ENCODE measurements at places on chromosomes 7 and 10.
A peak's percentile ranks its signal among the peaks of the same experiment; 100 is the strongest.

DNA sequence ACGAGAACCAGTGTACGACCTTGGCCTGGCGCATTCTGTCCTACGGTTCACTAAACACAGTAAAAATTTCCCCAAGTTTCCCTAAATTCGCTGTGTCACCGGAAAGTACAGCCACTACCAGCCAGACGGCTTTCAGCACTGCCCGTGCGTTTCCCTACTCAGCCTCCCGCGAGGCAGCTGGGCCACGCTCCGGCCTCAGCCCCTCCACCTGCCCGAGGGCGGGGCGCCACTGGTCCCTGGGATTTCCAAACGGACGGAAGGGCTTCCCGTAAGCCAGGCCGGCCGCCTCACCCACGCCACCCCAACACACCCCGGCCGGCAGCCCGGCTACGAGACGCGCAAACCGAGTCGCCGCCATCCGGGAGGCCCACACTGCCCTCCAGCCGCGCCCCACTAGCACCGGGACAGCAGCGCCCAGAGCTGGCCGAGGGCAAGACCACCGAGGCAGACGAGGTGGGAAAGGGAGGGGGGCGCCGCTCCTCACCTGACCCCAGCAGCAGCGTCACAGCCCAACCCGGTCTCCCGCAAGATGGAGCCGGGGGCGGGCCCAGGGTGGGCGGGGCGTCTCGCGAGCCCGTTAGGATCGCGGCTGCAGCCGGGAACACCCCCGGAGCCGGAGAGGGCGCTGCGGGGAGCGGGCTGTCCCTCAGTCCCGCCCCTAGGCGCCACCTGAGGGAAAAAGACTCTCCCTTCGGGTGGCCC lies at the start of gene ANXA7:
ANXA7 (minus strand) TSS at position 531 of the 702 bp plus-strand sequence. CDS start 13,202 bp downstream, outside the sequence.
- peak; percentile 98 for DNase-seq

DNA sequence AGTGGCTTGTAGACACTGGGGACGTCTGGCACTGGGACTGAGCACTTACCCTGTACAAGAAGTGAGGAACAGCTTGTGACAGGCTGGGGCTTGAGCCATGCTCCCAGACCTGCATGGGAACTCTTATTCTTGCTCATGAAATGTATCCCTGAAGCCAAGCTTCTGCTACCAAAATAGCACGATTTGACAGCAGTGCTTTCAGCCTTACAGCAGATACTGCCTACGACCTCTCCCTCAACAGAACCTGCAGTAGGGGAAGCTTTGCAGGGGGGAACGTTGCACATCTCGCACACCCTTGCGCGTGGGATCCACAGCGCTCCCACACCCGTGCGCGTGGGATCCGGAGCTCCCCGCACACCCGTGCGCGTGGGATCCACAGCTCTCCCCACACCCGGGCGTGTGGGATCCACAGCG lies 88.0 kb downstream of the CREM start:
- no peak for DNase-seq

DNA sequence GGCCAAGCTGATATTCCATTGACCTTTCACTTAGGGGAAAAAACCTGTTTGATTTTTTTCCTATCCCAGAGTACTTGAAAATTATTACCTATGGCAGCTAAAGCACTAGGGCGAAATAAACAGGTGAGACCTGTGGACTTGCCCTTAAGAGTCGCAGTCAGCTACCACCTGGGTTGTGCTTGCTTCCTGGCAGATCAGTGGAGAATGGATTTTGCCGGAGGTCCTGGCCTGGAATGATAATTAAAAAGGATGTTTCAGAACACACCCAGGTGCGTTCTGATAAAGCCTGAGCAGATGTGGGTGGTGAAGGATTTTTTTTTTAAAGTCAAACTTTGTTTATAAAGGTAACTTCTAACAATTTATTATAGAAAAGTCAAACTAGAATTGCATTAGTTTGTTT lies 59.1 kb downstream of the AUTS2 start:
- no peak for DNase-seq

DNA sequence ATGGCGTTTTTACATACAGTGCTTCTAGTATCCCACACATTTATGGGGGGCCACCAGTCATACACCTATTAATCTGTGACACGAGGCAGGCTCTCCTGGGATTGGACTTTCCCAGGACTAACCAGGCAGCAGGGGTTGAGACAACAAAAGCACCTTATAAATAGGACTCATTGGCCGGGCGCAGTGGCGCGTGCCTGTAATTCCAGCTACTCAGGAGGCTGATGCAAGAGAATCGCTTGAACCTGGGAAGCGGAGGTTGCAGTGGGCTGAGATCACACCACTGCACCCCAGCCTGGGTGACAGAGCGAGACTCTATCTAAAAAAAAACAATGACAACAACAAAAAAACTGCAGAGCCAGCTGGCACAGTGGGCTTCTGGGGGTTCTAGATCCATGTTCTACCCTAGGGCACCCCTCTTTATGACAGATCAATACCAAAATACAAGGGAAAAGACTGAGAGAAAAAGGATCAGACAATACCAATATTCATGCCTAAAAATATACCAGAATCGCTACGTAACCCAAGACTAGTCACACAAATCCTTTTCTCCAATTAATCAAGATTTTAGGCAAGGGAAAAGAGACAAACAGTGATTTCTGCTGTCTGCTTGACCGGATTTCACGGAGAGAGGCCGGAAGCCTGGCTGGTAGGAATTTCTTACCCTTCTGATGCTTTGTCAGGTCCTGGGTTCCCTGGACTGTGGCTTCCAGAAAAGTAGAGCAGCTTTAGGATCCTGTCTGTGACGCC lies 98.4 kb upstream of the CCNY start:
- DNase-seq = no peak

DNA sequence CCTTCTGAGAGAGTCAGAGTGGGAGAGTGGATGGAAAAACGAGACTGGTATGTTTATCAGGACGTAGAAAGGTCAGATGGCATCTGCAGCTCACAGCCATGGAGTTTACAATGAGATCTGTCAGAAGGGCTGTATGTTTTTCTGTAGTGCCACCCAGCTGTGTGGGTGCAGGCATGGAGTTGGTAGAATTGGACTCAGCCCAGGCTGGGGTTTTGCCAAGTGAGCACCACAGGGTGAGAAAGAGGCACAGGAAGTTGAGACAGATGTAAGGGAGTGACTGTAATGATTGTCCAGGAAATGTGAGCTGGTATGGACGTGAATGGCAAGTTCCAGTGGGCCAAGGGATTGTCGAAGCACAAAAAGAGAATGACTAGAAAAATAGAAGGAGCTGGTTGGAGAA lies 9.1 kb upstream of the ZYX start:
- DNase-seq = no peak

GRCh38 chr10:44990965-44991364 lies 9.8 kb upstream of the ZNF22 start:
- DNase-seq = no peak

- DNase-seq = peak; percentile 80
Observed at GRCh38 chr7:35424869-35425495, 171.1 kb upstream of the TBX20 start.

DNA sequence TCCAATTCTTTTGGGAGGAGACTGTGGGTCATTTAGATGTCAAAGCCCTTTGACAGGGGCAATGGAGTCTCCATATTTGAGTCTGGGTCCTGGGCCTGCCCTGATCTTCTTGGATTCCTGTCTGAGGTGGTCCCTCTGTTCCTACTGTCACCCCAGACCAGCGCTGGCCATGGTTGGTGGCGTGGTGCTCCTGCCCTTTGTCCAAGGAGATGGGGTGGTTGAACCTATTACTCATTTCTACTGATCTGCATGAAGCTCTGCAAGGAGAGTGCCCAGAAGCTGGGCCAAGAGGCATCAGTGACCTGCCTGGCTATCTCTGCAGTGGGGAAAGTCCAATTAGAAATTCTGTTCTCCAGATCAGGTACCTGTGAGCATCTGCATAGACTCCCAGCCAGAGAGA lies 355.6 kb upstream of the NUPR2 start:
- no peak for DNase-seq

DNA sequence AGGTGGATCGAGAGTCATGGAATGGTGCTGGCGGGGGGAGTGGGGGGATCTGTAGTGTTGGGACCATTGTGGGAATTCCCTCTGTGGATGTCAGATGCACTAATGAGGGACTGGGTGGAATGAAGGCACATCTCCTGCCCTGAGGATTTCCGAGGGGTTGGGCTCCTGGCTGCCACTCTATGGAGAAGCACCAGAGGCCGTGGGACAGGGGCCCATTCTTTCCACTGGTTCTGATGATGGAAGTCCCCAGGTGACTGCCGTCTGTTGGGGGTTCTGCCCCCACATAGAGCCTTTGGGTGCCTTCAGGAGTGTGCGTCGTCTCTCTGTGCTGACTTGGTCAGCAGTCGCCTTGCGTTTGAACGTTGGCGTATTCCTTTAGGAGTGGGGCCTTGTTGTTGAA lies 202.9 kb downstream of the GLRX3 start:
- DNase-seq = no peak

DNA sequence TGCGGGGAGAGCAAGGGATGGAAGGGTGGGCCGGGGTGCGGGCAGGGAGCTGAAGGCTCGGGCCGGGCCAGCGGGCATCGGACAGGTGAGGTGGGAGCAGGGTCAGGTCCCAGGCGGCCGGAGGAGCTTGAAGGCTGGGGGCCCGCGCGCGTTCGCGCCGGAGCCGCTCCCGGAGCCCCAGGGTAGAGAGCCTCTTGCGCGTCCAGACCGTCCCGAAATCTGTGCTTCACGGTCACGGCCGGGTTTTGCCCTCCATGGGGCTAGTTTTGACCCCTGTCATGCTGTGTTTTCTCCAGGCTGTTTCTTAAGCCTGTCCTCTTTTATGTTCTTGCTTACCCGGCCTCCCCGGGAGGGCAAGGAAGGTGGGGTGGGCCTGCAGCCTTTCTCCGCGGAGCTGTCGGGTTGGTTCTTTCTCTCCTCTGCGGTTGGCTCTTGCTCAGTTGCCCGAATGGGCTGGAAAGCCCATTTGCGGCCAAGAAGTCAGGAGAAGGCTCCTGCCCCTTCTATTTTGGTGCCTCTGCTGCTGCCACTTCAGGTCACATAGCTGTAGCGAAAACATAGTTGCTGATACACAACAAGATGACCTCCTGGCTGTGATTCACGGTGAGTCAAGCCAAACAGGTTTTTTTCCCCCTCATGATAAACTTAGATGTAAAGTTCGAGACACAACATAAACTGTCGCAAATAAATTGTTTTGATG lies 650 bp downstream of the UBE2D1 start:
- peak; percentile 36 for DNase-seq

DNA sequence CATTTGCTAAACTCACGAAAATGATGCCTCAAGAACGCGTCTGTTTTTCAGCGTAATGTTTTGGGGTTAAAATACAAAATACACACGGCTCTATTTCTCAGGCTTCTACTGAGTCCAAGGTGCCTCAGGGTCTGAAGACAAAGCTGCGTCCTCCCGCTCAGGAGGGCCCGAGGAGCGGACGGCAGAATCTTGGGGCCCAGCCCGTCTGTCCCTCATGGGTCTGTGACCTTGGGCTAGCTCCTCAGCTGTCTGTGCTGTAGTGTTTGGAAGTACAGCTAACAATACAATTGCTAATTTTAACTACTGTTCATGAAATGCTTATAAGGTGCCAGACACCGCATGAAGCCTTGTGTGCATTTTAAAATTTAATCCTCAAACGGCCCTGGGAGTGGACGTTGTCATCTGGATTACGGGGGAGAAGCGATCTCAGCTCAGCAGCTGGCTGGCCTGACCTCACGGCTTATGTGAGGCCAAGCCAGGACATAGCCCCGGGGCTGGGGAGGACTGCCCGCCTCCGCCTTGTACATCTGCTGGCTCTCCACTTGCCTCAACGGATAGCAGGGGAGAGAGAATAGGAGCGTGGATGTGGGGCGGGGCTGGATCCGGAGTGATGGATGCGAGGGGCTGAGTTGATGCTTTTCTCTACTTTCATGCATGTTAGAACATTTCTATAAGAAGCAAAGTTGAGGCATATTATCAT lies 357.4 kb downstream of the GLRX3 start:
- DNase-seq = no peak

- no peak for DNase-seq
Observed at GRCh38 chr7:82699773-82700186, 256.2 kb upstream of the CACNA2D1 start.

GRCh38 chr7:867001-867405 lies 9.4 kb upstream of the GET4 start:
- DNase-seq = peak; percentile 92

DNA sequence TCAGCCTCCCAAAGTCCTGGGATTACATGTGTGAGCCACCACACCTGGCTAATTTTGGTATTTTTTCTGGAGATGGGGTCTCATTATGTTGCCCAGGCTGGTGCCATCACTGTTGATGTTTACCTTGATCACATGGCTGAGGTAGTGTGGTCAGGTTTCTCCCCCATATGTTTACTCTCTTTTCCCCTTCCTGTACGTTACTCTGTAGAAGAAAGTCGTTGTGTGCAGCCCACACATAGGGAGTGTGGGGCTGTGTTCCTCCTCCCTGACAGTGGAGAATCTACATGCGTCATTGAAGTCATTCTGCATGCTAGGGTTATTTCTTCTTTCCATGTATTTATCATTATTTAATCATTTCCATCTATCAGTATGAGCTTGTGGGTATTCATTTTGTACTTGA lies 16.3 kb upstream of the ORAI2 start:
- no peak for DNase-seq

DNA sequence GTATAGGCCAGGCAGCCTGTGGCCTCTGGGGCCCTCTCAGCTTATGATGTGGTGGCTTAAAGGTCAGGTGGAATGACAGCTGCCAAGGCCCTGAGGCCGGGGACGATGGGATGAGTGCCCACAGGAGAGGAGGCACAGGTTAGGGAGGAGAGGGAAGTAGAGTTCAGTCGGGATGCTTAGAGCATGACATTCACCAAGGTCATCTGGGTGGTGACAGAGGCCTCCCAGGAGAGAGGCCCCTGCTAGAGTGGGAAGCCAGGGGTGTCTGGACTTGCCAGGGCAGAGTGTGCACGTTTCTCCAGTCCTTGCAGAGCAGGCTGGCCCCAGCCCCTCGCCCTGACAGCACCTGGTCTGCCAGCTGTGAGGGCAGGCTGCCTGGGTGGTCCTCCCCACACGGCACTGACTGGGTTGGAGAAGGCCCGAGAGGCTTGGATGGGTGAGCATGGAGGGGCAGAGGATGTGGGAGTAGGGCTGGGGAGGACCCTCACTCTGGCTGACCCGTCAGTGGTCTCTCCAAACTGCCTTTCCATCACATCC lies 1.5 kb downstream of the CALHM1 start:
- no peak for DNase-seq

DNA sequence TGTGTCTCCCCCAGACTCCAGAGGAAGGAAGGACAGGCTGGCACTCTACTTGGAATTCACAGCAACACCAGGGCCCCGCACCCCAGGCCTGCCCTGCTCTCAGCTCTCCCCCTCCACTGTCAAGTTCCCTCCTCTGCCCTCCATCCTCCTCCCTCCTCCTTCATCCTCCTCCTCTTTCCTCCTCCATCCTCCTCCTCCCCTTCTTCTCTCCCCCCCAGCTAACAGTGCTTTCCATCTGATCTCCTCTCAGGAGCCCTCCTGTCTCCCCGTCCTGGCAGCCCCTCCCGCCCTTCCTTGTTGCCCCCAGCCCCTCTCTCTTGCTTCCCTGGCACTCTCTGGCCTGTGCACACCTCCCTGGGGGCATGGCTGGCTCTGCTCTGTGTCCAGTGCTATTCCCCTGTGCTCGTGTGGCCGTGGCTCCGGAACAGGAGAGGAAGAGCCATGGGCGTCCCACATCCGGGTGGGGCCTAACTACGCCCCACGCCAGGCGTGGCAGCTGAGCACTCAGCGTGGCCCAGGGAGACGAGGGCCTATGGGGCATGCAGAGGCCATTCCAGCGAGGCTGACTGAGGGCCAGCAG lies 64.2 kb downstream of the PWWP2B start:
- no peak for DNase-seq

GRCh38 chr7:101804088-101804963 lies 13.1 kb upstream of the CUX1 start:
- DNase-seq = no peak

Measured in AG08396 (cell line).